Keratinocyte (primary cell): ENCODE measurements at places on chromosomes 16 and 17. TPM values are rescaled to one million over a fixed set of nuclear protein-coding genes. Genes with fewer than 3 reads are reported as not detected.

The AOC3 gene
- polyA plus RNA-seq = 0.18 to 0.30 TPM (median 0.22 TPM) in 3 replicates

The MYH3 gene
- 0.67 to 0.83 TPM (median 0.76 TPM) in 3 replicates for polyA plus RNA-seq

The HOXB13 gene
- polyA plus RNA-seq = not detected in 3 replicates

The MIS12 gene
- polyA plus RNA-seq = 9.1 to 20.6 TPM (median 15.0 TPM) in 3 replicates

The CA5A gene
- polyA plus RNA-seq = not detected in 3 replicates

The NLGN2 gene
- polyA plus RNA-seq = 2.5 to 4.9 TPM (median 4.8 TPM) in 3 replicates

The CD300E gene
- polyA plus RNA-seq = not detected in 3 replicates

The HSD11B2 gene
- 0.59 to 2.4 TPM (median 0.93 TPM) in 3 replicates for polyA plus RNA-seq

The PRDM7 gene
- not detected in 3 replicates for polyA plus RNA-seq

The CCL7 gene
- polyA plus RNA-seq = not detected in 3 replicates

The TBC1D3K gene
- polyA plus RNA-seq = not detected in 3 replicates

The ZG16 gene
- polyA plus RNA-seq = 0.01 TPM in 1 of 3 replicates, not detected in the others

The KRTAP2-3 gene
- 8.4 to 21.3 TPM (median 9.0 TPM) in 3 replicates for polyA plus RNA-seq

The CRYM gene
- polyA plus RNA-seq = 0.10 to 0.18 TPM (median 0.17 TPM) in 3 replicates

The TACO1 gene
- polyA plus RNA-seq = 17.8 to 27.2 TPM (median 23.5 TPM) in 3 replicates

The ALDOC gene
- 24.2 to 44.9 TPM (median 32.5 TPM) in 3 replicates for polyA plus RNA-seq

The G6PC1 gene
- polyA plus RNA-seq = not detected in 3 replicates

The SMIM5 gene
- 0.15 to 0.59 TPM (median 0.24 TPM) in 3 replicates for polyA plus RNA-seq

The NT5M gene
- polyA plus RNA-seq = 0.16 to 0.36 TPM (median 0.20 TPM) in 3 replicates

The KRTAP9-2 gene
- not detected in 3 replicates for polyA plus RNA-seq

The CISD3 gene
- 10.4 to 25.6 TPM (median 17.1 TPM) in 3 replicates for polyA plus RNA-seq

The PLLP gene
- polyA plus RNA-seq = 8.7 to 15.4 TPM (median 13.1 TPM) in 3 replicates

The NPIPA2 gene
- 0.61 to 2.1 TPM (median 1.3 TPM) in 3 replicates for polyA plus RNA-seq

The CTRL gene
- 0.10 to 0.46 TPM (median 0.33 TPM) in 3 replicates for polyA plus RNA-seq

The NUPR1 gene
- polyA plus RNA-seq = 23.0 to 156 TPM (median 126 TPM) in 3 replicates

The ABCC3 gene
- polyA plus RNA-seq = 39.6 to 61.6 TPM (median 41.7 TPM) in 3 replicates

The TLE7 gene
- polyA plus RNA-seq = not detected in 3 replicates

The GDPD3 gene
- polyA plus RNA-seq = 0.68 to 1.8 TPM (median 1.1 TPM) in 3 replicates

The VMO1 gene
- polyA plus RNA-seq = 0.14 to 0.42 TPM in 2 of 3 replicates, not detected in the other

The PRRT2 gene
- not detected in 3 replicates for polyA plus RNA-seq

The CCL14 gene
- not detected in 3 replicates for polyA plus RNA-seq

The TOP2A gene
- 5.2 to 45.0 TPM (median 27.1 TPM) in 3 replicates for polyA plus RNA-seq

The NHERF2 gene
- 5.9 to 10.1 TPM (median 9.0 TPM) in 3 replicates for polyA plus RNA-seq

The CDH1 gene
- polyA plus RNA-seq = 247 to 378 TPM (median 285 TPM) in 3 replicates

The MMP25 gene
- polyA plus RNA-seq = 0.09 to 0.17 TPM (median 0.17 TPM) in 3 replicates

The ELMO3 gene
- 21.0 to 38.7 TPM (median 23.4 TPM) in 3 replicates for polyA plus RNA-seq

The ITGAE gene
- polyA plus RNA-seq = 45.7 to 66.6 TPM (median 50.8 TPM) in 3 replicates

The ATP2A1 gene
- polyA plus RNA-seq = 0.12 to 0.48 TPM (median 0.29 TPM) in 3 replicates

The KRT27 gene
- polyA plus RNA-seq = 0.05 TPM in 1 of 3 replicates, not detected in the others

The KRTAP3-1 gene
- polyA plus RNA-seq = not detected in 3 replicates

The PIP4K2B gene
- polyA plus RNA-seq = 26.4 to 29.2 TPM (median 29.2 TPM) in 3 replicates

The GNGT2 gene
- not detected in 3 replicates for polyA plus RNA-seq

The CD79B gene
- 0.07 to 0.24 TPM (median 0.08 TPM) in 3 replicates for polyA plus RNA-seq

The ZFP3 gene
- polyA plus RNA-seq = 1.6 to 4.3 TPM (median 3.0 TPM) in 3 replicates

The USB1 gene
- 63.5 to 88.7 TPM (median 75.9 TPM) in 3 replicates for polyA plus RNA-seq

The MYADML2 gene
- not detected in 3 replicates for polyA plus RNA-seq

The EFNB3 gene
- polyA plus RNA-seq = 3.1 to 4.1 TPM (median 3.1 TPM) in 3 replicates

The ENGASE gene
- polyA plus RNA-seq = 6.0 to 9.1 TPM (median 6.6 TPM) in 3 replicates

The MT4 gene
- 0.77 to 2.1 TPM in 2 of 3 replicates, not detected in the other for polyA plus RNA-seq

The TTYH2 gene
- polyA plus RNA-seq = 2.2 to 8.5 TPM (median 3.7 TPM) in 3 replicates

The NPLOC4 gene
- polyA plus RNA-seq = 64.0 to 76.2 TPM (median 71.7 TPM) in 3 replicates

The SLC7A6 gene
- 35.0 to 45.9 TPM (median 43.4 TPM) in 3 replicates for polyA plus RNA-seq

The C1QTNF1 gene
- polyA plus RNA-seq = 6.6 to 17.2 TPM (median 14.3 TPM) in 3 replicates

The PDK2 gene
- 7.5 to 24.1 TPM (median 8.6 TPM) in 3 replicates for polyA plus RNA-seq

The INCA1 gene
- polyA plus RNA-seq = 0.21 to 0.39 TPM (median 0.26 TPM) in 3 replicates

The SLC43A2 gene
- polyA plus RNA-seq = 12.7 to 17.0 TPM (median 13.9 TPM) in 3 replicates

The EIF3C gene
- 285 to 510 TPM (median 314 TPM) in 3 replicates for polyA plus RNA-seq

The KRTAP2-2 gene
- polyA plus RNA-seq = not detected in 3 replicates
